ENCODE measurements at places on chromosomes 16 and 17. TPM values are rescaled to one million over a fixed set of nuclear protein-coding genes. Genes with fewer than 3 reads are reported as not detected.

DNA sequence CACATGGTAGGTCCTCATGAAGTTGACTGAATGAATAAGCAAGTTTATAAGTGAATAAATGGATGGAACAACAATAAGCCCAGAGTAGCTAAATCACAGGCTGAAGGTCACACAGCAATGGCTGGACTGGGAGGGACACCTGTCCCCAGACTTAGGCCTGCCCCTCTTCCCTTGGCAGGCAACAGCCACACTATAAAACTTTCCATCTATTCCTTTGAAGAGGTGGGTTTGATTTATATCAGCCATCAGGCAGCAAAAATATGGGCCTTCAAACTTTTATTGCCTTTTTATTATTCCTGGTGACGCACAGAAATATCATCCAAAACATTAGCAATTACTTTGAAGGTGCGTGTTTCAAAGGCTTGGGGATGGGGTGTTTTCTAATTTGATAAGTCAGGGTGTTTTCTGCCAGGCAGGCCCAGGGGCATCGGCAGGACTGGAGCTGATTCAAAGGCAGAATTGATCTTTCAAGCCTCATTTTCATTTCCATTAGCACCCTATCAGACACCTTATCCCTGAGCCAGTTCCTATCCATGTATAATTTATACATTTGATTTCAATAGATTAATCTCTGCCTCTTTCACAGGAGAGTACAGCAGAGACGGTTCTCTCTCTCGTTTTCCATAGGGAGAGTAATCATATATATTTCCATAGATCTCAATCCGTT, 67.2 kb upstream of the LYRM9 start:
- no peak for DNase-seq

GRCh38 chr16:23788685-23789084, 33.9 kb downstream of the CHP2 start:
- no peak for DNase-seq

The SBK1 gene
- 0.80 TPM for total RNA-seq

GRCh38 chr17:49213399-49213798, 2.9 kb downstream of the ABI3 start:
- no peak for DNase-seq

GRCh38 chr16:74480150-74481029, 59.1 kb upstream of the CLEC18B start:
- no peak for DNase-seq

- DNase-seq = no peak
These were observed 3.0 kb downstream of the NTAN1 start for GRCh38 chr16:15052747-15053476.

DNA sequence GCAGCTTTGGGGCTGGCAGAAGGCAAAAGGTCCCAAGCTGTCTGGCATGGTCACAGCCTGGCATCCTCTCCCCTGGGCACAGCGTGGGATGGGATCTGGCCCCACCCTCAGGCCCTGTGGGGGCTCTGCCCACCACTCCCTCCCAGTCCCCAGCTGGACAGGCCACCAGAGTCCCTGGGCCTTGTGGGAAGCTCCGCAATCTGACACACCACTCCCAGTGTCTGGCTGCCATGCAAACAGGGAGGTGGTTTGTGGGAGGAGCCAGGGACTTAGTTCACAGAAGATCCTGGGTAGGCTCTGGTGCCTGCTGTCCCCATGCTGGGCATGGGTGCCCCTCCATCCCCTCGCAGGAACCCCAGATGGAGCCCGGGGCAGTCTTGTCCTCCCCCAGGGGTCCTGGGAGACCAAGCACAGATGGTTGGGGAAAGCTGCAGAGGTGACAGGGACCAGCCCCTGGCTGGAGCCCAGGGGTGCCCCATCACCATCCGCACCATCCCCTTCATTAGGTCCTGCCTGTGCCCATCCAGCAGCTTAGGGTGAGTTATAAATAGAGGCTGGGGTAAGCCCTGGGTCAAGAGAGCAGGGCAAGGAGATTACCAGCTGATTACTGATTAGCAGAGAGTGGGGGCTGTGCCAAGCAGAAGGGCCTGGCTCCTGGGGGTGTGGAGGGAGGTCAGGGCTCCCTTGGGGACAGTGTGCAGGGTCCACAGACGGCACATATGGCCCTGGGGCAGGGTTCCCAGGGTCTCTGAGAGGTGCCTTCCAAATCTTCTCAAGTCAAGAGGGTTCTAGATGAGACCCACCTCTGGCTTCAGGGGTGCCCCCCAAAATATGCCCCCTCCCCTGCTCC, 6.2 kb downstream of the FSCN2 start:
- DNase-seq = no peak

- DNase-seq = no peak
These were observed 326.3 kb downstream of the MAF start for GRCh38 chr16:79274264-79274663.

- no peak for DNase-seq
These were observed 87.6 kb downstream of the VPS53 start for GRCh38 chr17:627051-627450.

The TMEM100 gene
- not detected for total RNA-seq

DNA sequence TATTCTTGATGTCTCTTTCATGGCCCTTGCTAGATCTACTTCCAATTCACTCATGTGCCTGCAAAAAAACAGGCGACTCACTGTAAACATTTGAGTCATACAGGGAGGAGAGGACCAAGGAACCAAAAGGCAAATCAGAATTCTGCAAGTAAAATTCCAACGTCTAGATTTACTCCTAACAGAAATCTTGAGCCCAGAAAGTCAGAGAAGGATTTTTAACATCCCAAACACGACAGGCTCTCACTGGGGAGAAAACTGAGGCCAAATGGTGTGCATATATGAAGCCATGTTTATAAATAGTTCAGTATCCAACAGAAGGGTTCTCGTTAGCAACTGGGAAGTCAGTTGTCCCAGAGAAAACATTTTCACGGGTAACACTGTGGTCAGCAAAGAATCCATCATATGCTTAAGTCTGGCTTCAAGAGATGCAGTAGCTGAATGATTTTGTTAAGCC, 40.1 kb downstream of the LITAF start:
- no peak for DNase-seq

GRCh38 chr16:1035066-1035415, 37.5 kb upstream of the SSTR5 start:
- no peak for DNase-seq

The CCL7 gene
- total RNA-seq = not detected

- no peak for DNase-seq
These were observed 26.0 kb upstream of the MPHOSPH6 start for GRCh38 chr16:82195917-82196494.

The NAGS gene
- total RNA-seq = 0.60 TPM

All from activated T-helper 1 cell treated with anti-CD3 and anti-CD28 coated beads, Interleukin-12 subunit alpha, Interleukin-12 subunit beta, Interleukin-2, Interleukin-4 antibody, amounts not matched to agents 30 ng/mL and 10 ng/mL and 1 ng/mL, durations not matched to agents 14 hours and 24 hours and 36 hours (primary cell).